Activated naive CD4-positive, alpha-beta T cell treated with anti-CD3 and anti-CD28 coated beads, Interleukin-2, amount 10 ng/mL, durations not matched to agents 5 hours and 36 hours (primary cell): ENCODE measurements at places on chromosomes 4 and X. TPM values are rescaled to one million over a fixed set of nuclear protein-coding genes. Genes with fewer than 3 reads are reported as not detected.

Gene PDLIM3
- not detected for total RNA-seq

Gene PDZD4
- 1.5 TPM for total RNA-seq

Gene PABPC5
- not detected for total RNA-seq

Gene BEX2
- total RNA-seq: 19.6 TPM

Gene SMIM10L2A
- total RNA-seq: 0.94 TPM

Gene RGN
- not detected for total RNA-seq

Gene CACNA1F
- total RNA-seq: 0.91 TPM

Gene CXCL10
- total RNA-seq: 0.50 TPM

Gene GLOD5
- not detected for total RNA-seq

Gene CXCL13
- total RNA-seq: not detected

Gene TAF9B
- 19.8 TPM for total RNA-seq

Gene MAGEA11
- not detected for total RNA-seq

Gene DUSP21
- total RNA-seq: not detected

Gene HCCS
- 15.1 TPM for total RNA-seq

Gene FAT4
- total RNA-seq: not detected

Gene COX7B2
- not detected for total RNA-seq

Gene ADRA2C
- total RNA-seq: not detected

Gene SLC39A8
- 78.4 TPM for total RNA-seq

Gene SYTL5
- total RNA-seq: not detected

Gene FRMD7
- not detected for total RNA-seq

Gene TMEM47
- total RNA-seq: not detected

Gene OPHN1
- total RNA-seq: 0.12 TPM

Gene VEGFC
- not detected for total RNA-seq

Gene GYPE
- 0.33 TPM for total RNA-seq
